AG04450 (cell line): ENCODE measurements at places on chromosomes 3 and 15.
A peak's percentile ranks its signal among the peaks of the same experiment; 100 is the strongest.

DNA sequence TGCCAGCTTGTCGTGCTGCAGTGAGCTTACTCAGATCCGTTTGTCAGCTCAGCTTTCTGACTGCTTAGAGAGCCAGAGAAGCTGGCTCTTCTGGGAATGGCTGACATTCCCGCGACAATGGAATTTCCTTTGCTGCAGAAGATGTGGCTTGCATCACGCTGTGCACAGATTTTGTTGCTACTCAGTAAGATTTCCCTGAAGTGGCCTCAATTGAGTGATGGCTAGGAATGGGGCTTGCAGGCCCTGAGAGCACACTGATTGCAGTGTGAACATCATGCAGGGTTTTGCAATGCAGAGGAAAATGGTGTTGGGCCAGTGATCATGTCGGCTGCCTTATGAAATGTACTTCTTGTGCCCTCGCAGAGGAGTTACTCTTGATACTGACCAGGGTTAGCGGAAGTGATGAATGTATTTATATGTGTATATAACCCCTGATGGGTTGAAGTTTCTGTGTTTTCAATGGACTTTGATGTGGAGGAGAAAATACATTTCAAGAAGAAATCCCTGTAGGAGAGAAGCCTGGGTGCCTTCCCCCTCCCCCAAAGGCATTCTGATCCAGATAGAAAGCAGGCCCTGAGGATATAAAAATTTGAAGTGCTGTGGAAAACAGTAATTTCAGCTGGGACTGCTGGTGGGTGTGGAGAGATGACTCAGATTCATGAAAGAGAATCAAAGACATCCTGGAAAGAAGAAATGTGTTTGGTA lies 102.5 kb upstream of the PDZRN3 start:
- DNase-seq, result no peak

DNA sequence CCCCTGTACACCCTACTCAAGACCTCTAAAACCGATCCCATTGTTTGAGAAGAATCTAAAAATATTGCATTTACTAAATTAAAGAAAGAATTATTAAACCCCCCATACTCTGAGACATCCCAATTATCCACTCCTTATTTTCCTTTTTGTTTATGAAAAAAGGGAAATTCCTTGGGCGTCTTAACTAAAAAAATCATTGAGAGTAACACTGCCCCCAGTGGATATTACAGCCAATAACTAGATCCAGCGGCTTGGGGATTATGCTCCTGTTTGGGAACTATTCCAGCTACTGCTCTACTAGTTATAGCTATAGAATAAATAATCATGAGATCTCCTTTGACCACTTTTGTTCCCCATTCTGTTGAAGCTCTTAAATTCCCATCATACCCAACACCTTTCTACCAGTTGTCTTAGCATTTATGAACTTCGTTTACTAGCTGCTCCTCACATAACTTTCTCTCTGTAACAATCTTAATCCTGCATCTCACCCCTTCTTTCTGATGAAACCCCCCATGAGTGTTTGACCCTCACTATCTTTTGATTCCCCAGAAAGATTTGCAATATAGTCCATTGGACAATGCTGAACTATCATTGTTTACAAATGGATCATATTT lies 12.7 kb upstream of the CFAP91 start:
- DNase-seq, result no peak

DNA sequence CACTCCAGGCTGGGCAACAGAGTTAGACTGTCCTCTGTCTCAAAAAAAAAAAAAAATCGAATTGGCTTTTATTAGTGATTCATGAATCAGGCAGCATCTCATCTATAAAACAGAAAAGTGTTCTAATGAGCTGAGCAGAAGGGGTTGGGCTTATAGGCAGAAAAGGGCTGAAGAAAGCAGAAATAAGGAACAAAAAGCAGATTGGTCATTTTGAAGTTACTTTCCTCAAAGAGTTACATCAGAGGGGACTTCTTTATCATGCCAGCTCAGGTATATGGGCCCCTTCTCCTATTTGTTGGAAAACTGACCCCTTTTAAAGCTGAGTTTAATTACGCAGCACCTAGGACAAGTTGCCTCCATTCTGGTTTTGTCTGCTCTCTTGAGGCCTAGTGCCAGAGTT lies 722 bp upstream of the POGLUT1 start:
- DNase-seq, result no peak

GRCh38 chr3:72439321-72440183 lies 408.7 kb downstream of the SHQ1 start:
- DNase-seq, result no peak

DNA sequence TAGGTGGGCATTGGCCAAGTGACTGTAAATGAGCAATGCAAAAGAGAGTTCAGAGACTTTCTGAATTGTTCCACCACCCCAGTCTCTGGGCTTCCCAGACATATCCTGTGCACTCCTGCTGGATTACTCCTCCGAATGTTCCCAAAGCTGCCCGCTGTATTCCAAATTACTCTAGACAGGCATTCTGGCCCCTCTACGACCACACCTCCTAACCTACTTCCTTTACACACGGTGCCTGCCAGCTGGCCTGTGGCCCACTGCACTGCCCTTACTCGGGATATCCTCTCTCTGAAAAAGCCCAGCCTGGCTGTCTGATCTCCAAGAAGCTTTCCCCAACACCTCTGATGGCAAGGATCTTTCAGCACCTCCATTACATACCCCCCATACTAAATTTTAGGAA lies 66.6 kb downstream of the DUT start:
- DNase-seq, result no peak

DNA sequence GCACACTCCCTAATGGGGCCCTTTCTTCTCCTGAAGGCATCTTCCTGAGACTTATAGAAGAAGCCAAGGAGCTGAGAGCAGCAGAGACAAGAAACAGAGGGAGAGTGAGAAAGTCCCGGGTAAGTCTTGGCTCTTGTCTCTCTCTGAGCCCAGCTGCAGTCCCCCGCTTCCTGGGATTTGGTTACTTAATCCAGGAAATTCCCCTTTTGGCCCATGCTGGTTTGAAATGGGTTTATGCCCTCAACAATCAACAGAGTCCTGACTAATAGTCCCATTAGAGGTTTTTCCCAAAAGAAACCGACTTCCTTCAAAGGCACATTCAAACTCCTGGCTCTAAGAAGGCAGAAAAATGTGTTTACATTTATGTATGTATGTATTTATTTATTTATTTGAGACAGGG lies 22.0 kb downstream of the TMEM158 start:
- DNase-seq, result peak; percentile 74

DNA sequence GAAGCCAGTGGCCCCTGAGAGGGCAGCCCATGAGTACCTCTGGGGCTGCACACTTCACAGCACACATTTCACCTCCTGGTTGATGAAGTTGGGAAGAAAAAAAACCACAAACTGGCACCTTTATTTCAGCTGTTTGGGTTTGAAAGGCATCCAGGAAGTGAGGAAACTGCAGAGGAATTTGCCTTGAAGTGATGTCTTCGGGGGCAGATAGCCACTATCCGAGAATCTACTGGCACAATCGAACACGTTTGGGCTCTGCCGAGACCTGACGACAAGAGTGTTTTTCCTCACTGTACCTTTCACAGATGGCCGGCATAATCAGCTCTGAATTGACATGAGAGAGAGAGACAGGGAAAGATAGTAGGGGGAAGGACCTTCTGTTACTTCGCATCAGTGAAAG lies 59.7 kb downstream of the LRIG1 start:
- DNase-seq, result no peak

GRCh38 chr15:81209635-81210034 lies 13.0 kb downstream of the IL16 start:
- DNase-seq, result no peak

DNA sequence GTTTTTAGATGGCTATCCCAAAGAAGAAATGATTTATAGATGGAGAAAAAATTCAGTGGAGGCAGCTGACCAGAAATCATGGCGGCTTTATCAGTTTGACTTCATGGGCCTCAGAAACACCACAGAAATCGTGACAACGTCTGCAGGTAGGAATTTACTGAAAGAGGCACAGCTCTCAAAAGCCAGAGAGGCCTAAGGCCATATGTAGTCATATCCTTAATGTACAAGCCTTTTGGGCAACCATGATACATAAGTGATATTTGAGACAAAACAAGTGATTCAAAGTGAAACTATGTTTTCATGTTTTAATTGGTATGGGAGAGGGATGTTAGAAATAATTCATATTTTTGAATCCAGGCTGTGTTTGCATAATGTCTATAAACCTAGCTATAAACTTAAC lies 509.7 kb downstream of the GABRG3 start:
- DNase-seq, result no peak

GRCh38 chr15:92407321-92407720 lies 13.6 kb downstream of the ST8SIA2 start:
- no peak for DNase-seq

DNA sequence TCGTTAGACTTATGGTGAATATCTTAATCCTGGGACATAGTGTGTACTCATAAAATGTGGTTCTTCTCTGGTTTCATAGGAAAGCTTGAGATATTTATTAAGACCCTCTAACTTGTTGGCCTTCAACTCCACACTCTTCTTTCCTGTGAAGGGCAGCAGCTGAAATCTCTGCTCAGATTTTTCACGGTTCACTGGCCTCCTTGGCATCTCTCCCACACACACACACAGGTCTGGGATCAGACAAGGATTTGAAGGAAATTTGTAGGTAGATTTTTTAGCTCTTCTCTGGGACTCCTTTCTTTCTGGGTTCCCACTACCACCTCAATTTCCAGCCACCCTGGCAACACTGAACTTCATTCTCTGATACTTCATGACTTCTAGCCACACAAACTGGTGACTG lies 70.2 kb downstream of the MYRIP start:
- no peak for DNase-seq

GRCh38 chr15:58392611-58393161 lies 39.1 kb upstream of the LIPC start:
- no peak for DNase-seq

DNA sequence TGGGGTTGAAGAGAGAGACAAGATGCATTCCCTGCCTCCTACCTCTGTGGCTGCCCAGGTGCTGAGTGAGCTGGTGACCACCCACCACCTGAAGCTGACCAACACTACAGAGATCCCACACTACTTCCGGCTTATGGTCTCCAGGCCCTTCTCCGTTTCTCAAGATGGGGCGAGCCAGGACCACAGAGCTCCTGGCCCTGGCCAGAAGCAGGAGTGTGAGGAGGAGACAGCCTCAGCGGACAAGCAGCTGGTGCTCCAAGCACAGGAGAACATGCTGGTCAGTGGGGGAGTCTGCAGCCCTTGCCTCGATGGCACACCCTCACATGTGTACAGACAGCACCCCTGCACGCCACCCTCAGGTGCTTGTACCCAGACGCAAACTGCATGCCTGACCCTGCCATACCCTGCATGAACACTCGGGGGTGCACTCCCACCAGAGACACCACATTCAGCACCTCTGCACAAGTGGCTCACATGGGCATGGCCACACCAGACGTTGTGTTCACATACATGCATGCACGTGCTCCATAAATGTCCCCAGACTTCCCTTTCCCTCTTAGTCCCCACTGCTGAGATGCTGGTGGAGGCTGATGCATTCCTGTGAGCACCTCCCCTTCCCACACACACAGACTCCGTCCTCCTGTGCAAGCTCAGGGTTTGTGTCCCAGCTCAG lies 19.0 kb downstream of the ACAA1 start:
- DNase-seq, result peak; percentile 10

GRCh38 chr15:20340931-20341661 lies 200.5 kb downstream of the GOLGA6L6 start:
- no peak for DNase-seq

GRCh38 chr3:121165397-121165837 lies 257.4 kb downstream of the STXBP5L start:
- no peak for DNase-seq

DNA sequence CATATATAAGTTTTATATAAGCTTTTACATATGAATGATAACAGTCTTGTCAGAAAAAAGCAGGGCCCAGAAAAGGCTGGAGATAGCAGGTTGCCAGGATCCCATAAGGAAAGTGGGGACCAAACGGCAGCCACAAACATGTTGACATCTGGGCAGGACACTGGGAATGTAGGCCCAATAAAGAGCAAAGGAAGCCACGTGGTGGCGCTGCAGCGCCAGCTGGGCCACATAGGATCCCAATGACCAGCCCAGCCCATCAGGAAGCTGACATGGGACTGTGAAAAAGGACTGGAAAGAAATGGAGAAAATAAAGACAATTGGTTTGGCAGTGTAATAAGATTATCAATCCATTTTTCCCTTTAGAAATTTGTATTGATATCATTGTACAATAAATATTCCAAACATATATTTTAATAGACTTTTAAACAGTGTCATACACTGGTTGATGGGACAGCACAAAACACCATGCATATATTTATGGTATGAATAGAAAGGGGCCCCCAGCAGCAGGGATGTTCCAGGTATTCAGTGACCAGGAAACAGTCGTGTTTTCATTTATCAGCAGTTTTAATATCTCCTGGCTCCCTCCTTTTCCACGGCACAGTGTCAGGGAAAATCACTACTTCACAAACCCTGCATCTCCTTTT lies 89.0 kb upstream of the STRIT1 start:
- no peak for DNase-seq

GRCh38 chr3:156997351-156997750 lies 162.6 kb downstream of the CCNL1 start:
- DNase-seq, result no peak

- no peak for DNase-seq
Measured at GRCh38 chr3:81218023-81218422, 543.4 kb downstream of the GBE1 start.

DNA sequence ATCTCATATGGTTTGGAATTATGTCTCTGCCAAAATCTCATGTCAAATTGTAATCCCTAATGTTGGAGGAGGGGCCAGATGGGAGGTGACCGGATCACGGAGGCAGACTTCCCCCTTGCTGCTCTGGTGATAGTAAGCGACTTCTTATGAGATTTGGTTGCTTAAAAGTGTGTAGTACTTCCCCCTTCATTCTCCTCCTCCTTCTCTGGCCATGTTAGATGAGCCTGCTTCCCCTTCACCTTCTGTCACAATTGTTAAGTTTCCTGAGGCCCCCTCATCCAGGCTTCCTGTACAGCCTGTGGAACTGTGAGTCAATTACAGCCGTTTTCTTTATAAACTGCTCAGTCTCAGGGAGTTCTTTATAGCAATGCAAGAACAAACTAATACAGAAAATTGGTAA lies 51.1 kb downstream of the NEDD4 start:
- no peak for DNase-seq

DNA sequence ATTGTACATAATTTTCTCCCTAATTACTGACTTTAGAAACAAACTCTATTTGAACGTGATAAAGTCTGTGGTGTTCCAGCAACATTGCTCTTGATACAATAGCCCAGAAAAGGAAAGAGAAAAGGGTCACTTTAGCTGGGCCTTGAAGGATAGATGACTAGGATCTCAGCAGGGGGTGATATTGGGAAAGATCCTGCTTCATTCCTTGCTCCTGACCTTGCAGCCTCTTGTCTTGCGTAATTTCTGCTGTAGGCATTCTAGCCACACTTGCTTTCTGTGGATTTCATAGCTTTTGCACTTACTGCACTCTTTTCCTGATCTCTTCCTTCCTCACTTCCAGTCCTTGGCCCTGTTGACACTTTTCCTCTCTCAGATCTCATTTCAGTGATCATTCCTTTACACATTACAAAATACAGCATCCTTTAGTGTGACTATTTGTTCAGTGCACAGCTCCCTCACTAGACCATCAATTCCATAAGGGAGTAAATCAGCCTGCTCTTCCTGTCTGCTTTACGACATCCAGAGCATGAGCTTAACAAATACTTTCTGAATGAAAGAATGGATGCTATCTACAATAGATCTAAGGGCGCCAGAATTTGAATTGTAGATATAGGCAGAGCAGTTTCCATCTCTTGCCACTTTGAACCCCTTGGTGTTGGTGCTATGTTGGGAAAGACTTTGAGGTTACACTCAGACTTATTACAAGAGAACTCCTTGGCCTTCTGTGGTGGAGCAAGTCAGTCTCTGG lies 559.6 kb upstream of the MDFIC2 start:
- DNase-seq, result no peak

GRCh38 chr15:78001656-78002055 lies 75.9 kb downstream of the TBC1D2B start:
- DNase-seq, result no peak
